Fibroblast of mammary gland (primary cell): ENCODE measurements at places on chromosomes 7 and 10.

- DNase-seq: no peak
These were observed 64.2 kb downstream of the AVL9 start for GRCh38 chr7:32559480-32559879.

- DNase-seq: no peak
These were observed 490.8 kb downstream of the KCNMA1 start for GRCh38 chr10:77146712-77147336.

DNA sequence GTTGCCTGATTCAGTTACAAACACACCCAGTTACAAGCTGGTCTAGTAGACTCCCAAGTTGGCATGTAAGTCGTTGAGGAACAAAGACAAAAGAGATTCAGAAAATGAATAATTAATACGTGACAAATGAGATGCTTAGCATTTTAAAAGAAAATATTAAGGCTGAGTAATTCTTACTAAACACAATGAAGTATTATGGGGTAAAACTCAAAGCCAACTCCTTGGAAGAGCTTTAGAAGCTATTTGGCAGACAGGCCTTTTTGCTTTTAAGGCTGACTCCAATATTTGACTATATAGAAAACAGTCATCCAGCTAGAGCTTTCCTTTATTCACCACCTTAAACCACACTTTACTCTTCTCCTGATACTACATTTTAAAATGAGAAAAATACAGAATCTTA, 5.4 kb downstream of the TRDMT1 start:
- no peak for DNase-seq

GRCh38 chr10:69222157-69223027, 2.3 kb downstream of the HKDC1 start:
- peak; percentile 64 for DNase-seq

DNA sequence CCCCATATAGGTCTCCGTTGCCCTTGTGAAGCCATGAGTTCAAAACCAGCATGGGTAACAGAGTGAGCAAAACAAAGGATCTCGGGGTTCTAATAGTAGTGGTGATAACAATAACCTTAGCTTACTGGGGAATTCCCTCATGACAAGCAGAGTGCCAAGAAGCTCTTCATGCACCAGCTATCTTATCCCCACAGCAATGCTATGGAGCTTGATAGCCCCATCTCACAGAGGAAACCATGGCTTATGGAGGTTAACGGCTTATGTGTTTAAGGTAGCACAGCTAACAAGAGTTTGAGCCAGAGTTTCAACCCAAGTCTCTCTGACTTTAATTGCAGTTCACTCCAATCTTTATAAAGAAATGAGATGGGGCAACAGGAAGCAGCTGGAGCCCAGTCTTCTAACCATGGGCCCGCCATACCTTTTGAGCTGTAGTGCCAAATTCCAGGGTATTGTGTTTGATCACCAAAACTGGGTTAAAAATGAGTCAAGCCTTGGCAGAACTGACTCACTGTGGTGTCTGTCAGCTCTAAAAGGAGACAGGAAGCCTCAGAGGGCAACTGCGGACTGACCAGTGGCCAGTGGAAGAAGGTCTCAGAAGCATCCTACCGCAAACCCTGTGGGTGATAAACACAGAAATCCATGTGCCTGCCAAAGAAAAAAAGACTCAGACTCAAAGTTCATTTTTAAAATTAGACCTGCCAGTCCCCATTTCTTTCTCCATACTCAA, 16.5 kb upstream of the PLAU start:
- peak; percentile 87 for DNase-seq

- peak; percentile 66 for DNase-seq
These were observed 604.1 kb downstream of the GALNT17 start for GRCh38 chr7:71735961-71736556.

GRCh38 chr7:47500103-47500563, 81.8 kb downstream of the TNS3 start:
- no peak for DNase-seq

- DNase-seq: no peak
These were observed 1.2 kb downstream of the HMX2 start for GRCh38 chr10:123149162-123149567.

DNA sequence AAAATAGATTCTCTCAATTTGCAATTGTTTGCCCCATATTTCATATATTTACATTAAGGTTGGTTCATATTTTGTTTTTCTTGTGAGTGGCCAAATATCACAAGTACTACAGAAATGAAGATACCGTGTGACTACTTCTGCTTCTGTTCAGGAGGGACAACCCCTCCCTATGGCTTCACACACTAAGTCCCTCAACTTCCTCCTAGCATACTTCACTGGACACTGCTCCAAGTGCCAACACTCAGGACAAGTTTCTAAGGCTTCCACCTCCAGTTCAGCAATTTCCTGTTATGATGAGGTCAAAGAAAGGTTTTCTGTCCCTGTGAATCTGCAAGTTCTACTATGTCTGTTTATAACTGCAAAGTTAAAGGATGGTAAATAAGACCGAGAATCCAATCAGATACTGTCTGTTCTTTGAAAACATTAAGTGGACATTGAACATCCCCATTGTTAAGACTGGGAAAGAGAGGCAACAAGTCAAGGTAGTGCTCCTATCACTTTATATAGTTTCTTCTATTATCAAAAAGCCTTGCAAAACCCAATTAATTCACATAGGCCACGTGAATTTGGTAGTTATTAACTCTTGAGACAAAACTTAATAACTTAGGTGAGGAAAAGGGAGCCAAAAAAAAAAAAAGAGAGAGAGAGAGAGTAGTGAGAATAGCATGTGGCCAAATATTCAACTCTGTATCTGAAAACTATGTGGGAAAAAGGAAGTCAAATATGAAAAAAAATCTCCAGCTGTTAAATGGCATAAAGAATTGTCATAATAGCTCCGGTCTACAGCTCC, 81.3 kb upstream of the DKK1 start:
- no peak for DNase-seq

- peak; percentile 37 for DNase-seq
These were observed 96.3 kb downstream of the DNAJB6 start for GRCh38 chr7:157432957-157433576.

DNA sequence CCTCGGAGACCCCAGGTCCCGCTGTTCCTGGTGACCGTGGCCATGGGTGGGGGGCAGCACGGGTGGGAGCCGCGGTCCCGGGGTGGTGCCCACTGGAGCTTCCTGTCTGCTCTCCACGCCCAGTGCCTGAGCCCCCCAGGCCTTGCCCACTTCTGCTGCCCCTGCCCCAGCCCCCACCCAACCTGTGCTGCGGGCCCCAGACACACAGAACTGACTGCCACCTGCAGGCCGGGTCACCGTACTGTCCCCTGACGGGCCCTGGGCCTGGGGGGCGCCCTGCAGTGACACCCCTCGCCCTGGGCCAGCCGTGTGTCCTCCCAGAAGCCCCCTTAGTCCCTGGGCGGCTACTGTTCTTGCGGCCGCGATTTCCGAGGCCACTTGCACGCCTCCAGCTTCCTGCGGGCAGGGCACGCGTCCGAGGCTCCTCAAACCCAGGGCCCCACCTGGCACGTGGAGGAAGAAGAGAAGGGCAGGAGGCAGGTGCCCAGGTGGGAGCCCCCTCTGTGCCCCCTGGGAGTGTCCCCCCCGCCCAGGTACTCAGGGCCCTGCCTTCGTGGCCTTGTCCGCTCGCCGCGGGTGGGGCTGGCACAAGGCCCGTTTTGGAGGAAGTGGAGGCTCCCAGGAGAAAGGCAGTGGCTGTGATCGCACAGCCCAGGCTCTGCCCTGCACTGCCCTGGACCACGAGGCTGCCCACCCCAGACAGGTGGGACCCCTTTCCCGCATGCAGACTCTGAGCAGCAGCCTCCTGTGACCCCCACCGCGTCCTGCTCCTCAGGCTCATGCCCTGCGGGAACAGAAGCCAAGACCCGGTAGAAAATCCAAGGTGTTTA, 10.4 kb downstream of the TMEM184A start:
- DNase-seq: no peak

DNA sequence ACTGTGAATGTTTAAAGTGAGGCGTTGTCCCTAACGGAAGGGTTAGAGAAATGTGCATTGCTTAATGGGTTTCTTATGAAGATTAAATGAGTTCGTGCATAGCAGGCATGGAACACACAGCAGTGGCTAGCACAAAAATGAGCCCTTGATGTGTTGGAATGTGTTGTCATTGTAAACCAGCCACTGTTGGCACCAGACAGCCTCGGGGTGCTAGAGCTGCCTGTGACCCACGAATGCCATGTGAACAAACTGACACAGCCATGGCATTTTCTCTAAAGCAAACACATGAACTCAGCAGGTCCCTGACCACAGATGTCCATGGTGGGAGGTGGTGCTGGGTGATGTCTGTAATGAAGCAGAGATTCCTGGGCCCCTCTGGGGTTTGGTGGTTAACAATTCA, 111.1 kb upstream of the DPP6 start:
- DNase-seq: no peak

DNA sequence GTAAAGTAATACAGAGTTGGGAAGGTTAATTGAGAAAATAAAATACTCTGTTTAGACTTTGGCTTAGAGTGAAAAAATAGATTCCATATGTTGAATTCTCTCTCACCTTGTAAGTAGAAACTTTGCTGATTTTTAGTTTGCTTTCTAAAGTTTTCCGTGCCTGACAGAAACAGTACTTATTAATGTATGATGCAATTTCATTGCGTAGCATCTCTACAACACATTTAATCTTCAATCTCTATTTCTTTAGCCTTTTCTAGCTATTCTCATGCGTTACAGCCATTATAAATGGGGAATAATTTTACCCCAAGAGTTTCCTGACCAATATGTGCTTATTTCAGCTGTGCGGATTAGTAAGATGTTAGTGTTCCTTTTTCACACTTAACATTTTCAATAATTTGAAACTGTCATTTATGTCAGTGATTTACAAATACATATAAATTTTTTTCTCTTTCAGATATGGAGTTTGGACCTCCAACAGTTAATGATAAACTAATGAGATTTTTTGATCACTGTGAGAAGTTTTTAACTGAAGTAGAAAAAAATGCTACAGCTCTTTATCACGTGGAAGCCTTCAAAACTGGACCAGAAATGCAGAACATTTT, 3.3 kb downstream of the MINPP1 start:
- no peak for DNase-seq

DNA sequence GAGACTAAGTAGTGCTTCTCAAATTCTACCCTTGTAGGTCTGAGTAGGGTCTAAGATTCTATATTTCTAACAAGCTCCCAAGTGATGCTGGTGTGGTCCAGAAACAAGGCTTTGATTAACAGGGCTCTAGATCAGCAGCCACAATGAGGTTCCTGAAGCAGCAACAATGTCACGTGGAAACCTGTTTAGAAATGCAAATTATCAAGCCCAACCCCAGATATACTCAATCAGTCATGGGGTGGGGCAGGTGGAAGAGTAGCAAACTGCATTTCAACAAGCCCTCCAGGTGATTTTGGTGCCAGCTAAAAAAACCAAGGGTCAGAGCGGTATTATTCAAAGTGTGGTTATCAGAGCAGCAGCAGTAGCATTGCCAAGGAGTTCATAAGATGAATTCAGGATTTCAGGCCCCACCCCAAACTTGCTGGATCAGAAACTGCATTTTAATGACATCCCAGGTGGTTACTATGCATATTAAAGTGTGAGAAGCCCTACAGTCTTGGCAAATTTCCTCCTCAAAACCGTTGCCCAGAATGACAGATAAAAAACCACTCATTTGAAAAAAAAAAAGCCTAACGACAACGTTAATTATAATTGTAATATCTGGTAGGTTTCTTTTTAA, 199.2 kb downstream of the AHR start:
- no peak for DNase-seq

GRCh38 chr7:26212921-26213718, 11.6 kb downstream of the CBX3 start:
- no peak for DNase-seq

GRCh38 chr7:94395141-94396036, 694 bp downstream of the COL1A2 start:
- DNase-seq: peak; percentile 93

- DNase-seq: no peak
These were observed 1.6 kb downstream of the POLM start for GRCh38 chr7:44080686-44081265.

DNA sequence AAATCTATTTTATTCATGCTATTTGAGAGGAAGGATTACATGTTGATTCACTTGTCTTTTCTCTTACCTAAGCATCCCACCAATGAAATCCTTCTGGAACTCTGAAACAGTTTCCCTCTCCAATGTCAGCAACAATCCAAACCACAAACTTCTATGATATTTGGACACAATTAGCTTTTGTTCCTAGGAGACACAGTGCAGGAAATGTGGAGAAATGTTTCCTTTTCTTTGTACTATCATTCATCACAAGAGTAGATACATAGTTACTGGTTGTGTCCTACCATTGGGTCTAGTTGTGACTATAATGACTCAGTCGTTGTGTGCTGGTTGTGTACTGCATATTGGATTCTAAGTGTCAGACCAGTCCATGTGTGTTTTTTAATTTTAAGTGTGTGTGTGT, 156.8 kb upstream of the MAGI2 start:
- no peak for DNase-seq

DNA sequence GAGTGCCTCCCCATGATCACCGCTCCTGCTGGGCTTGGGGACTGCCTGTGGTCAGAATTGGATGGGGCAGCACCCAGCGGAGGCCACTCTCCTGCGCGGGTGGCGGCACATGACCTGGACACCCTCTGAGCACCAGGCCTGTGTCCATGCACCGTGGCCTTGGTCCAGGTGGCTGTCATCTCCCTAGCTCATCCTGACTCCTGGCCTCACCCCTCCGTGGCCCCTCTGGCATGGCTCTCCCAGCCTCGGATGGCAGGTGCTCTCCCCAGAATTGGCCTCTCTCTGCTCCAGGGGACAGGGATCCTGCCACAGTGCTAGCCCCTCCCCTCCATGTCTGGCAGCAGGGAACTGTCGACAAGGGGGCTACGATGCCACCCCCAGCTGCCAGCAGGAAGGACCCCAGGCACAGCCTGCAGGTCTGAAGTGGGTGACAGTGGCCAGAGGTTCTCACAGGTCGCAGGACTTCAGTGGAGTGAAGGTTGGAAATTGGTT, 37.2 kb upstream of the BTBD16 start:
- no peak for DNase-seq

- DNase-seq: no peak
These were observed 54.7 kb downstream of the STEAP1B start for GRCh38 chr7:22445140-22445743.
